ENCODE measurements at places on chromosomes 4 and X.

- DNase-seq: no peak
Measured at GRCh38 chr4:7463566-7464258, 29.0 kb upstream of the PSAPL1 start.

- no peak for DNase-seq
Measured at GRCh38 chr4:53076374-53076958, 214.3 kb downstream of the RASL11B start.

GRCh38 chr4:181877329-181877848, 365.8 kb upstream of the TENM3 start:
- no peak for DNase-seq

GRCh38 chr4:133865612-133866327, 335.8 kb downstream of the PABPC4L start:
- DNase-seq: peak; percentile 69

DNA sequence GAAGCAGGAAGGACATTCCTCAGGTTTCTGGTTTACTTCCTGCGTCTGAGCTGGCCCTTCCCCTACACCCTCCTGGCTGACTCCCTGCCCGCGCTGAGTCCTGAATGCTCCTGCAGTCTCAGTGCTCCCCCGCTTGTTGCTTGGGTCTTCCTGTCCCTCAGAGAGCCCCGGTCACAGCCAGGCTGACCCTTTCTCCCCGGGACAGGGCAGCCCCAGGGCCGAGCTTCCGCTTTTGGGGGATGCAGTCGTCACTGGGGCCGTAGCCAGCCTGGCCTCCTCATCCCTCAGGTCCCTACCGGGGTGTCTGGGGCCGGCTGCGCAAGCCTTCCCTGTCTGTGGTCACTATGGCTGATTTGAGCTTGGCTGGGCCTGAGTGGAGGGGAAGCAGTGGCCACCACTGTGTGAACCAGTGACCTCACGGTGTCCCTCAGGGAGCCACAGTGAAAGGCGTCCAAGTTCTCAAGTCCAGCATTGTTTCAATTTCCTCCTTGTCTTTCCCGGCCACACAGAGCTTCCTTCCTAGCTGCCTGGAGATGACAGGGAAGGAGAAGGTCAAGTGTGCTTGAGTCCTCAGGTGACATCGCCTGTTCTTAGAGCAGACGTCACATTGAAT, 34.1 kb upstream of the ASMTL start:
- DNase-seq: no peak

GRCh38 chr4:94695384-94695783, 62.4 kb upstream of the BMPR1B start:
- DNase-seq: no peak

- DNase-seq: no peak
Measured at GRCh38 chr4:1846580-1846979, 9.4 kb downstream of the LETM1 start.

- peak; percentile 11 for DNase-seq
Measured at GRCh38 chr4:121155893-121156292, 8.2 kb downstream of the TNIP3 start.

- no peak for DNase-seq
Measured at GRCh38 chr4:130395871-130396270, 1299.9 kb downstream of the C4orf33 start.

- no peak for DNase-seq
Measured at GRCh38 chr4:41989994-41990364, 351 bp upstream of the SLC30A9 start.

DNA sequence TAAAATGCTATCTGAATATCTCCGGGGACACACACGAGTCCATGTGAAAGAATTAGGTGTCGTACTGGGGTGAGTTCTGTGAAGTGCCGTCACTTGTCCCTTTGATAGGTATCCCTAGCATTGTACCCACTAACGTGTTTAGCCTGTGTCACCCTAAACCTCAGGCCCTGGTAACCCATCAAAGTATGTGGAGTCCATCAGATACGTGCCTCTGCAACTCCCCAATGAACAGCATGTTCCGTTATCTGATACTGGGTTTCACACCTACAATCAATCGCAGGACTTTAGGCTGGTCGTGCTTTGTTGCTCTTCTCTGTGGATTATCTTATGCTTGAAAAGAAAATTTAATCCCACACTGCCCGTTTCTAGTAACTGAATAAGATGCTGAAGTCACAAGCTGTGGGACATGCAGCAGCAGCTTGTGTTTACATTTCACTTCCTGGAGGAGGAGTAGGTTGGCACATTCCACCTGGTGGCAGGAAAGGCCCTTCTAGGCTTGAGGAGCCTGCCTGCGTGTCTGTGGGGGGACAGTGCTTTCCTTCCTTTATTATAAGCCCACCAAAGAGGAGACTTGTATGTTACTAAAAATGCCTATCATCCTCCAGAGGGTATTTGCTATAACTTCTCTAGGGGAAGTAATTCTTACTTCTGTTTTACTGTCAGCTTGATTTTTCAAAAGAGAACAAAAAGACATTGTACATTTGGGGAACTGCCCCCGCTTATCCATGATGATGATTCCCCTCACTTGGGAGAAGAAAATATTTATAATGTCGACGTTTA, 127.2 kb downstream of the FNIP2 start:
- peak; percentile 8 for DNase-seq

DNA sequence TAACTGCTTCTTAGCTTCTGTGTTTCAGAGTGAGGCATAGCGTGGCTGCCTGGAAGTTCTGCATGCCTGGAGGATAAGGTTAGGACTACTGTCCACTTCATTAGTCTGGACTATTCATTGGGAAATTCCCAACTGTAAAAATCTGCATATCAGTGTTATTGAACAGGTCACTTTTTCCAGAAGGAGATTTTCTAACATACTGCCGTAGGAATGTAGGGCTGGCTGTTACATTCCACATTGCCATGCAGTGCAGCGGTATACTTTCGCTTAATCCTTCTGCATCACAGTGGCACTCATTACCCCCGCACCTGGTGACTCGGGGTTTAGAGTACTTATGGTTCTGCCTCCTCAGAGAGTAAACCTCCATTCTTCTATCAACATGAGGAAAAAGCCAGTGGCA, 104.6 kb downstream of the NPFFR2 start:
- DNase-seq: no peak

DNA sequence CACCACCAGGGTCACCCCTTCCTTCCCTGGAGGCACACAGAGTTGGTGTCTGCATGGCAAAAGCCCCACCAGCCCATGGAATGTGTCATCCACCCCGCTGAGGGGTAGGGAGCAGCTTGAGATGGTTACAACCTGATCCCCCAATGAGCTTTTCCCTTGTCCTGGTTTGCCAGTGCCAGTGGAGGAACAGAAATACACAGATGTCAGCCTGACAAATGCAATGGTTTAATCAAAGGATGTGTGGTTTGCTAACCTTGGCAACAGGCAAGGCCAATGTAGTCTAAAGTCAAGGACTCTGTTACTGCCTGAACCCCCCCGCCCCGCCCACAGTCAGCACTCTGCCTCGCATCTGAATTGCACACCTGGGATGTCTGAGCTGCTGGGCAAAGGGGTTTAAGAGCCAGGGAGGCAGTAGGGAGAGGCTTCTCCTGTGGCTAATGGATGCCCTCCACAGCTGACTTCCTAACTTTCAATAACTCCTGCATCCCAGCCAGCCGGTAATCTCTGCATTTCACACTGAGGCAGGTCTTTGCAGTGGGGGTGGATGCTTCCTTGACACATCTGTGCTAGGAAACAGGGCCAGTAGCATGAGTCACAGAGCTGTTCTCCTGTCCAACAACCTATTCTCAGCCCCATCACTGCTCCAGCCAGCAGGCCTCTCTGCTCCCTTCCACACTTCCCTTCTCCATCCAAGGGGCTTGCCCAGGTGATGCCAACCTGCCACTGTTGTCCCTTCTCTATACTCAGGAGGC, 137.5 kb downstream of the AMMECR1 start:
- DNase-seq: peak; percentile 38

- no peak for DNase-seq
Measured at GRCh38 chr4:14022456-14022855, 394.9 kb upstream of the BOD1L1 start.

DNA sequence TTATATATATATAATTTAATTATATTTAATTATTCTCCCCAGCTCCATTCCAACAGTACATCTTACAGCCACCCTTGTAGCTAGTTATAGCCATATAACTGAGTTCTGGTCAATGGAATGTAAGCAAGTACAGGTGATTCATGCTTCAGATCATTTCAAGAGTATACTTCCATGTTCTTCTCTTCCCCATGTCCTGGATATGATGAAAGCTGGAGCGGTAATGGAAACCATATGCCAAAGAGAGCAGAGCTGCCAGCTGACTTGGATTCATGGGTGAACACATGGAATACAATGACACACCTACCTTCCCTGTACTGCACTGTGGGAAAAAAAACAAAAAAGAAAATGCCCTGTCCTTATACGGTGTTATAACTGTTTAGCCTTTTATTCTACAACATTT, 17.5 kb upstream of the CORIN start:
- no peak for DNase-seq

GRCh38 chr4:141972950-141973349, 336.6 kb downstream of the IL15 start:
- no peak for DNase-seq

GRCh38 chr4:174375422-174375821, 91.7 kb downstream of the CEP44 start:
- no peak for DNase-seq

DNA sequence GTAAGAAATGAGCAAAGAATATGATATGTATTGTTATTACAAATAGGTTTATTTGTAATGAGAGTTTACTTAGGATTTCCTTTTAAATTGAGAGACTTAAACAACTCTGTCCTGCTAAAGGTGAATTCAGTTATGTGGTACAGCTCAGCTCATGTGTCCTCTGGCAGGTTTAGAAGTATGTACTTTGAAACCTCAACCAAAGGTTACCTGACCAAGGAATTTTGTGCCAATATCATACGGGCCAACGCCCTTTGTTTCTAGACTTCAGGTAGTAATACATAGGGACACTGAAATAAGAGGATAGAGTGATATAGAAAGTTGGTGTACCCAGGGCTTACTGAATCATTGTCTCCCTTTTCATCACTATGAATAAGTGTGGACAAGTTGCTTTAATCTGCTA, 25.7 kb downstream of the SLAIN2 start:
- no peak for DNase-seq

DNA sequence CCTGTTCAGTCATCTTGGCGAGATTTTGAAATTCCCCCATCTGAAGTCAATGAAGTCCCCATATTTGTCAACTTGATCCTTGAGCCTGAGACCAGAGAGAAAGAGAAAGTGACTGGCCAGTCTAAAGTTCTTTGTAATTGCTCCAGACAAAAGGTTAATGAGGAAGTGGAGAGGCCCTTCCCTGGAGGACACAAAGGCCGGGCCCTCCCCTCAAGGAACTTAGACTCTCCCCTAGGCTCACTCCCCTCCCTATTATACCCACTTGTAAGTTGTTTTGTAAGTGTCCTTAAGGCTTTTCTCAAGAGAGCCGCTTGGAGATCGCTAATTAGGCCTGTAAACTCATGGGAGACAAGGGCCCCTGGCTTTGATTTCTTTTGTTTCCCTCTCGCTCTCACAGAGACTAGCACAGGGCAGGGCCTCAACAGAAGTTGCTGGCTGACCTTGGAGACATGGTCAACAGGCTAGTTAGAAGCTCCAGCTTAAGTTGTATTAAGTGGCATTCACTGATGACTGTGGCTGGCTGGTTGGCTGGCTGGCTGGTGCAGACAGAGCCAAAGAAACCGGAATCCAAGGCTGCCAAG, 20.3 kb upstream of the GPC4 start:
- no peak for DNase-seq

DNA sequence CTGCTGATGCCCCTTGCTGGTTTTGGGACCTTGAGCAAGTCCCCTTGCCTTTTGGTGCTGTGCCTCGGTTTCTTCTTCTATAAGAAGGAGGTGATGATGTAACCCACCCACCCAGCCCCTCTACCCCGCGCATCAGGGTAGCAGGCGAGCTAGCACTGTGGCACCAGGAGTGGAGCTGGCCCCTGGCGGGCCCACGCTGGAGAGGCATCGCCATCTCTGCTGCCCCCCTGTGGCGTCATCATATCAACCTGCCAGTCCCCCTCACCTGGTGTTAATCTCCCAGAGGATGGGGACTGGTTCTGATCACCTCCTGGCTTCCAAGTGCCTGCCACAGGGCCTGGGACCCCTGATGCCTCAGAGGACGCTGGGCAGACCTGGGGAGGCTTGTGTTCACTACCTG, 6.3 kb upstream of the SORCS2 start:
- peak; percentile 36 for DNase-seq

DNA sequence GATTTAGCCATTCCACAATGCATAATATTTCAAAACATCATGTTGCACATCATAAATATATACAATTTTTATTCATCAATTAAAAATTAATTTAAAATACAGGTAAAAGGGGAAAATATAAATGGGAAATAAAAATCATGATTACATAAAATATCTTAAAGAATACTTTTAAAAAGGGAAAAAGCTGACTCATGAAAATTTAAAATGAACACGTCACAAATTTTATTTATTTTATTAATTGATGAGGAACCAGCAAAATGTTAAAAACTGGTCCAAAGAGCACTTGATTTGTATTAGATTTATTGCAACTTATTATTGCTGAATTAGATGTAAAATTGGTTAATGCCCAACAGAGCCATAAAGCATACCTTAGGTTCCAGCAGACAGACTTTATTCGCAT, 78.5 kb upstream of the ANK2 start:
- no peak for DNase-seq

- no peak for DNase-seq
Measured at GRCh38 chr4:172202480-172203076, 389.4 kb downstream of the GALNTL6 start.

GRCh38 chrX:9414416-9414815, 50.4 kb upstream of the TBL1X start:
- DNase-seq: no peak

DNA sequence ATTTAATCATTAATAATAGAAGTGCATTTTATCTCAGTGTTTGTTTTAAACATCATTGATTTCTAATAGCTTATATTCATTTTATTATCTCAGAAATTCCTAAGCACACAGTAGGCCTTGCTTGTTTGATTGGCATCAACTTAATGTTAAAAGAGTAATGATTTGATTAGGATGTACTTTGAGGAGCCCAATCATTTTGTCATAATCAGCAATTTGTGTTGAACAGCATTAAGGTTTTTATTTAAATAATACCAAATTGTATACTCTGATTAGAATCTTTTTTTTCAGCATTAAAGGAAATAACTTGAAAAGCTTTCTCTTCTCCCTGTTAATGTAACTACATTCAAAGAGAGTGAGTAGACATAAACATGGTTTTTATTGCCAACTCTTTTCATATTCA, 2262.0 kb upstream of the TENM3 start:
- DNase-seq: no peak

DNA sequence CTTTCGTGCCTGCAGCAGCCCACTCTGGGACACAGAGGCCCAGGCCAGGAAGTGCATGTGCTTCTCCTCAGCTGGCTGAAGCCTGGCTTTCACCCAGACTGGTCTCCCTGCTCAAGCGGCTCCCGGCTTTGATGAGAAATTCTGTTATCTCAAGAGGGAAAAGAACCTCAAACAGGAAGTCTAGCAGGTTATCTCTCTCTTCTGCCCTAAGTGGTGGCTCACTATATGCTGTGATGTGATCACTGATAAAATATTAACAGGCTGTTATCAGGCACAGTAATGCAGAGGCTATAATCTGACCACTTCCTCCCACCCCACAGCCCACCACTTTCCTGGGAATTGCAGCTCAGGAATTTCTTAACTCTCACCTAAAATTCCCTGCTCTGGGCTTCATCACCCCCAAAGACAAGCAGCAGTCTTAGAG, 13.3 kb downstream of the CLDN2 start:
- no peak for DNase-seq

- no peak for DNase-seq
Measured at GRCh38 chrX:123447506-123447905, 263.4 kb downstream of the GRIA3 start.

Measured in PC-9 (cell line).